AG08396 (cell line): ENCODE measurements at places on chromosomes 2 and 18.

GRCh38 chr18:7871560-7872456, 304.7 kb downstream of the PTPRM start:
- DNase-seq, result no peak

DNA sequence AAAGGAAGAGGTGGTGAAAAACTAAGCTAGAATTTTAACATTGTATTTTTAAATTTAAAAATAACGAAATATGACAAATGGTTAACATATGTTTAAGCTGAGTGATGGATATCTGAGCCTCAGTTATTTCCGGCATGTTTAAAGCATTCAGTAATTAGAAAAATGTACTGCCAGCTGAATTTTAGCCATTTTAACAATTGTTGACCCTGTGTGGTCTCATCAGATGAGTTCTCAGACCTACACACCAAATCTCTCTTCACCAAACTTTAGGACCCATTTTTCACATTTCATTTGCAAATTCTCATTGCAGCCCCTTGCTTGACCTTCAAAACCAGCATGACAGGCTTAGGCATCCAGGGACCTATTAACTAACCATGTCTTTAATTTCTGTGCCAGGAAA, 91.5 kb upstream of the RGPD4 start:
- no peak for DNase-seq

DNA sequence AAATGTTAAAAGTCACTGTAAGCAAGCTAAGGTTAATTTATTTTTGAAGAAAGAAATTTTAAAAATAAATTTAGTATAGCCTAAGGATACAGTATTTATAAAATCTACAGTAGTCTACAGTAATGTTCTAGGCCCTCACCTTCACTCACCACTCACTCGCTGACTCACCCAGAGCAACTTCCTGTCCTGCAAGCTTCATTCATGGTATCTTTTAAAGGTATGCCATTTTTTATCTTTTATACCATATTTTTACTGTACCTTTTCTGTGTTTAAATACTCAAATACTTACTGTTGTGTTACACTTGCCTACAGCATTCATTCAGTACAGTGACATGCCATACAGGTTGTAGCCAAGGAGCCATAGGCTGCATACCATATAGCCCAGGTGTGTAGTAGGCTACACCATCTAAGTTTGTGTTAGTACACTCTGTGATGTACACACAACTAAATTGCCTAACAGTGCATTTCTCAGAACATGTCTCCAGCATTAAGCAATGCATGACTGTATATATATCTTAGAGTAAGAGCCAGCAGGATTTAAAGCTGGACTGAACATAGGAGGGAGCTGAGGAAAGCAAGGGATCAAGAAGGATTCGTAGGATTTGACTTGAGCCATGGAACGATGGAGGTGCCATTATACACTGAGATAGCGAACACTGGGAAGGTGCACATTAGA, 83.1 kb upstream of the KLF7 start:
- DNase-seq, result no peak

GRCh38 chr2:216370961-216371712, 1.1 kb downstream of the MARCHF4 start:
- DNase-seq, result peak; percentile 61

- DNase-seq, result no peak
These were observed 1.4 kb upstream of the RNF103 start for GRCh38 chr2:86625096-86625495.

- DNase-seq, result no peak
These were observed 376.3 kb upstream of the UBE2E3 start for GRCh38 chr2:180604077-180604476.

GRCh38 chr2:9757501-9758264, 85.6 kb upstream of the TAF1B start:
- DNase-seq, result no peak

DNA sequence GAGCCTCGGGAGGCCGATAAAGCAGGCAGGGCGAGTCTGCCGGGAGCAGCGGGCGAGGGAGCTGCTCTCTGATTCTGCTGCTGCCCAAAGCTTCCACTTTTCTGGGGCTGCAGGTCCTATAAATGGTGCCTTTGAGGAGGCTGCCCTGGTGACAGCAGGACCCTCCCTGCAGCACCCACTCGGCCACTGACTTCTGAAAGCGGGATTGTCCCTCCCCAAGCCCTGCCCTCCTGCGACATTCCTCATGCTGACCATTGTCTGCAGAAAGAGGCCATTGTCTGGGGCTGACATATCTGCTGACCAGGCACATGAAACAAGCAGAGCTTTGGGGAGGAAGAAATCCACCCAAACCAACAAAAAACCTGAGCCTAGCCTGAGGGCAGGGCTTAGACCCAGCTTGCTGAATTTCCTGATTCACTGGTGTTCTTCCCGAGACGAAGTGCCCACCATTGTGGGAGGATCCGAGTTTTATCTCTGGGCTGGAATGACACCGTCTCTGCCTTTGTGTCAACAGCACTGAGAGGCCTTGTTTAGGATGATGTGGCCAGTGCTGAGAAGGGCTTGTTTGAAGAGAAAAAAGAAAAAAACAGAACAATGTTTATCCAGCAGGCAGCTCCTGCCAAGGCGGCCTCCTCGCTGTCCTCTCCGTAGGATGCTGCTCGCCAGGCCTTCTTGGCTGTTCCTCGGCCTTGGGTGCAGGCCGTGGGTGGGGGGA, 129.7 kb downstream of the MYCN start:
- DNase-seq, result no peak

- DNase-seq, result peak; percentile 87
These were observed 5.7 kb downstream of the PTMA start for GRCh38 chr2:231713730-231714638.

DNA sequence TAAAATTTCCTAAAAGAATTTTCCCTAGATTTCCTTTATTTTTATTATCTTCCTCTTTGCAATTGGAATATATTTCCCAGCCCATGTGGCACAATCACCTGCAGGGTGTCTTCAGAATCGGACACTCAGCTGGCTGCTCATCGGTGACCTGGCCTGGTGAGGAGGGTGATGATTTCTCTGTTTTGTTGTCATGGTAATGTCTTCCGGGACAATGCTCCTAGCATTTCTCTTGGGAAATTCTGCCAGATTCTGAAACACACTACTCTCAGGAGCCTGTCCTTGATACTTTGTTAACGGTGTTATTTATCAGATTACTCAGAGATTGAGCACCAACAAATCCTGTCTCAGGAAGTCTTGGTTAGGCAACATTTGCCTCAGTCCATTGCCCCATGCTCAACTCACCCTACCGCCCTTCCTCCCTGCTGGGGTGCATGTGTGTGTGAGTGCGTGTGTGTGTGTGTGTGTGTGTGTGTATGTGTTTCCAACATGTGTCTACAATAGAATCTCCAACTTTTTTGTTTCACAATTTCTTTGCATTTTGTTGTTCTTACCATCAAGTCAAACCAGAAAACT, 70.3 kb downstream of the MYT1L start:
- no peak for DNase-seq

GRCh38 chr2:12005886-12006681, 259.7 kb downstream of the LPIN1 start:
- no peak for DNase-seq

- DNase-seq, result no peak
These were observed 742.3 kb upstream of the SLC8A1 start for GRCh38 chr2:41194230-41194629.

DNA sequence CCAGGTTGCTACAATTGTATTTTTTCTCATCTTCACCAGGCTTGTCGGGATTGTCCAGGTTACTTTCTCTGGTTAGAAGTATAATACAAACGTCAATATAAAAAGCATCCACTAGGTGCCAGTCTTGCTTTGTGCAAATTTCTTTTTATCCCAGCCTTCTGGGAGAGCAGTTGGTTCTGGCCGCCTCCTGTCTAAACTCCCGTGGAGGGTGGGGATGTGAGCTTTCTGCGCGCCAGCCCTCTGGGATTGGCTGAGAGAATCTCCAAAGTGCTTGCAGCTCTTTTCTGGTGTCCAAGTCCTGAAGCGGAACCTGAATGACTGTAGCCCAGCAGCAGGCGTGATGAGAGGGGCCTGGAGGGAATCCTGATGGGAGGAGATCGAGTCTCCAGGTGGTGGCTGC, 22.4 kb upstream of the TOGARAM2 start:
- DNase-seq, result peak; percentile 83

- peak; percentile 60 for DNase-seq
These were observed 245.4 kb downstream of the PTPRM start for GRCh38 chr18:7812431-7813063.

- no peak for DNase-seq
These were observed 4.4 kb downstream of the SIGLEC15 start for GRCh38 chr18:45829855-45830254.

GRCh38 chr2:210899131-210899530, 342.7 kb downstream of the CPS1 start:
- DNase-seq, result no peak

DNA sequence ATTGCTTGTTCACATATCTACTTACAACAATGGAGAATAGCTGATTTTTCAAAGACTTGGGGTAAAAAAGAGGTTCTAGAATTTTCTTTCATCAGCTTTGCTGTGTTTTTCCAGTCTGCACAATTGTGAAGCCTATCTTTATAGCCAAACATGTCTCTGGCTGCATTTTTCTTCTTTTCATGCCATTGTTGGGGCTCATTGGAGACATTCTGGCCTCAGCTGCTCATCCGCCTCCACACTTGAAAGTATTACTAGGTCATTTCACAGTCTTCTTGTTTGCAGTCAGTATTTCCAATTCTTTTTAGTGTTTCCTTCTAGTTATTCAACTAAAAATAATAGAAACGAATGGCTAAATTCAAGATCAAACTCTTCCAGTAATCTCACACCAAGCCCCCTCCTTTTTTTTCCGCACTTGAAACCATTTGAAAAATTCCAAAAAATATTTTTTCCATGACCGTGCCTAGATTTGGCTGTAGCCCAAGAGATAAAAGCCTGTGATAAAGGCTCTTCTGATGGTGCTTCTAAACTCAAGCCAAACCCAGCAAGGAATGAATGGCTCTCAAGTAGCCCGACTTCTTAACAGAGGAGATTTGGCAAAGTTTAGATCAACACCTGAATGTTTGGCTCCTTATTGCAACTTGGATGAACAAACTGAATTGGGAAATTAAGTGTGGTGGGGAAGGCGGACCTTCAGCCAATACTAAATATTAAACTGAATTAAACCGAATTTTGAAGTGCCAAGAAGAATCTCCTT, 103.4 kb downstream of the NRP2 start:
- DNase-seq, result no peak

DNA sequence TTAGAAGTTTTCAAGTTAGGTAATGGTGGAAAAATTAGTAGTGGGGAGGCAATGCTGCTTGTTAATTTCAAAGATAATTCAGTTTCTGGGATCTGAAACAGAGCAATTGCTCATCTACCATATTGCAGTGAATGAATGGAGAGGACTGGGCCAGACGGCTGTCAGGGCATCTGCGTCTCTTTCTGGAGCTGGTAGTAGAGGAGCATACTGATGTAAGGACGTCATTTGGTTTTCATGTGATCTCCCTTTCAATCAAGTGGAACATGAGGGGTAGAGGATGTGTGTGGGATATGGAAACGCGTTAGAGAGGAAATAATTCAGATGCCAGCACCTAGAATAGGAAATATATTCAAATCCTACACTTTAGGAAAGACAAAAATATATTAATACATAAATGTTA, 490.3 kb downstream of the ADCYAP1 start:
- DNase-seq, result no peak

DNA sequence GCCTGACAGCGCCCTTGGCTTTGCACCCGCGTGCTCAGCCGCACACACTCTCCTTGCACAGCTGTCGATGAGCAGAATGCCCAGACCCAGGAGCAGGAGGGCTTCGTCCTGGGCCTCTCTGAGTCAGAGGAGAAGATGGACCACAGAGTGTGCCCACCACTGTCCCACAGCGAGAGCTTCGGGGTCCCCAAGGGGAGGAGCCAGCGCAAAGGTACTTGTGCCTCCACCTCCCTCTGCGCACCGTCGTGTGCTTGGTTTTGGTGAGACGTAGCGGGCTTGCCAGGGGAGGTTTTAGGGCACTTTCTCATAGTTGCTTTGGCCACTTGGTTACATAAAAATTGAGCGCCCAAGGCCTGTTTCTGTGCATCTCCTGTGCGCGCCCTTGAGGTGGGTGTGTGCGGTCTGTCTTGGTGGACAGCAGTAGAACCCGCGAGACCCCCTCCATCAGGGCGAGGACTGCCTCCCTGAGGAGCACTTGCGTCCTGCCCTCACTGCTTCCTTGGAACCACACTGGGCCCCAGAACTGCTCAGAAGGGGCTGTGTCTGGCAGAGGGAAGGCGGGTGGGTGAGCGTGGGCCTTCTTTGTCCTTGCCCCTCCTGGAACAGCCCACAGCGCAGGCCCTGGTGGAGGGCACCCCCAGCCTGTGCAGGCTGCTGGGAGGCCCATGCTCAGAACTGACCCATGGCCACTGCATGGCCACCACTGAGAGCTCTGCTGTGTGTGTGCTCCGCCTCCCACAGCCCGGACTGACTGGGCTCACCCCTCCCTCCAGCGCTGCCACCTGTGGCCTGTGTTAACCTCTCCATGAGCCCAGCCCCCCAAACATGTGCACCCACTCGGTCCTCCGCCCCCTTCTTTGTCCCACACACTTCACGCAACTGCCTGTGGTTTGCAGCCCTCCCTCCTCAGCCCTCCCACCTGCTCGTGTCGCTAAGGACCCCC, 95.9 kb downstream of the DGKD start:
- no peak for DNase-seq

- no peak for DNase-seq
These were observed 37.9 kb upstream of the PIK3C3 start for GRCh38 chr18:41917181-41917580.

DNA sequence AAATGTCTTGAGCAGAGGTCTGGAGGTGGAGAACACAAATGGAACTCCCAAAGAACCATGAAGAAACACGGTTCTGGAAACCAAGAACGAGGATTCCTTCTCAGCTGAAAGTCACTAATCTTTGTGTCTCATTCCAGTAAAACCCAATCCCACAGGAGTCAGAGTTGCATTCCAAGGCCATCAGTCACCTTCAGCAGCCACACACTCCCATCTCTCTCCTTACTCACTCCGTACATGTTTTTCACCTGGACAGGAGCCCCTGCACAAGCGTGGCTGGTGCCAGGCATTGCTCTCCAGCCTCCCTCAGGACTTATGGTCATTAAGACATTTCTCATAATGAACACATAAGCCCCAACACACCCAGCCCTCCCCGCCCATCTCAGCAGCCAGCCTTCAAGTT, 175.4 kb upstream of the SIX2 start:
- no peak for DNase-seq

DNA sequence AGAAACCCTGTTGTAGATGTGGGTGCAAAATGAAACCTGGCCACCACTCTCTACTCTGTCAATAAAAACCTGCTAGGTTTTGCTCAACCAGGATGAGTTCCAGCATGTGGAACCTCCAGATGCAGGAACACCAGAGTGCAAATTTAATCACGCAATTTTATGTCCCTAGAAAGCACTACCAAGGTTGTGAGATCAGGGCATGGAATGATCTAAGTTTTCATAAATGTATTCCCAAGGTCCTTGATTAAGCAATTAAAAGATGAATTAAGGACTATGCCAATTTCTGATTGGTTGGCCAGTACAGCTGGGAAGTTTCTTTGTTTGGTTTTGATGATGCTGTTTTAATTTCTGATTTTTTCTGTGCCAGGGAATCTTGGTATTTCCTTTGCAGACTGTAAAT, 179.2 kb downstream of the KCNS3 start:
- DNase-seq, result no peak
